Activated CD4-positive, alpha-beta T cell treated with anti-CD3 and anti-CD28 coated beads for 24 hours (primary cell): ENCODE measurements at places on chromosomes 7 and 10.

DNA sequence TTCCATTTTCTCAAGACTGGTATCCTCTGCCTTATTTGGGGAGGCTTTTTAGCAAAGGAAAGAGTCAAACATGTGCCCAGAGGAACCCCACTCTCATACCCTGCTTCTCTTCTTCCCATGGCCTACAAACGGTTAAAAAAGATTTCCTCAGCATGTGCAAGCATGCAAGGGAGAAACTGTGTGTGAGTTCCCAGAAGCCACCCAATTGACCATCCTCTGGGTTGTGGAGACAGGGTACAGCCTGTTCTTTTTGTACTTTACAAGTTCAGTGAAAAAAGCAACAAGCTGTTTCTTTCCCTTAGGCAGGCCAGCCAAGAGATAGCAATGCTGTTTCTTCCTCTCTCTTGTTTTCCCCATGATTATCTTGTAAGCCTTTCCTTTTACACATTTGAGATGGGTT lies 68.8 kb upstream of the MTPN start:
- no peak for DNase-seq

GRCh38 chr7:111486472-111487142 lies 75.7 kb downstream of the IMMP2L start:
- DNase-seq: no peak

DNA sequence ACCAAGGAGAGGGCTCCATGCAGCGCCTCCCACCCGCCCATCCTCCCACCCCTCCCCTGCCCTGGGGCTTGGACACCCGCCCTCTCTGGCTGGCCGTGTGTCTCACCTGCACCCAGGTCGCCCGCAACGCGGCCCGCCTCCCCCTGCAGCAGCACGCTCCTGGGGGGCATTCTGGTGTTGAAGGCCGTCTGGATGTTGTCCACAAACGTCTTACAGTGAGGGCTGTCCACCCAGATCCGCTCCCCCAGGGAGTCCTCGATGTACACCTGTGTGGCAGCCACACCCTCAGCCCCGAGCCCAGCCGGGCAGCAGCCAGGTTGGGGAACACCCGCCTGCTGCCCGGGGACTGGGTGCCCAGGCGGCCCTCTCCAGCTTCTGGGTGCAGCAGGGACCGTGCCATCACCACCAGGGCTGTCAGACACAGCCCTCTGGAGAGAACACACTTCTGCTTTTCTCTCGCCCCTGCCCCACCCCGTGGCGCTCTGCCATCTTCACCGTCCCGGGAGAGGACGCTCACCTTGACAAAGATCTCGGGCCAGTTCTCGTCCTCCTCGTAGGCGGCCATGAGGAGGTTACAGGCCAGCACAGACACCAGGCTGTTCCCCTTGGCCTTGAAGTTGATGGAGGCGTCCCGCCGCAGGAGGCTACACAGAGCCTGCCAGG lies 4.7 kb downstream of the INTS1 start:
- no peak for DNase-seq

- no peak for DNase-seq
These were observed 52.9 kb downstream of the LYZL2 start for GRCh38 chr10:30576641-30577040.

DNA sequence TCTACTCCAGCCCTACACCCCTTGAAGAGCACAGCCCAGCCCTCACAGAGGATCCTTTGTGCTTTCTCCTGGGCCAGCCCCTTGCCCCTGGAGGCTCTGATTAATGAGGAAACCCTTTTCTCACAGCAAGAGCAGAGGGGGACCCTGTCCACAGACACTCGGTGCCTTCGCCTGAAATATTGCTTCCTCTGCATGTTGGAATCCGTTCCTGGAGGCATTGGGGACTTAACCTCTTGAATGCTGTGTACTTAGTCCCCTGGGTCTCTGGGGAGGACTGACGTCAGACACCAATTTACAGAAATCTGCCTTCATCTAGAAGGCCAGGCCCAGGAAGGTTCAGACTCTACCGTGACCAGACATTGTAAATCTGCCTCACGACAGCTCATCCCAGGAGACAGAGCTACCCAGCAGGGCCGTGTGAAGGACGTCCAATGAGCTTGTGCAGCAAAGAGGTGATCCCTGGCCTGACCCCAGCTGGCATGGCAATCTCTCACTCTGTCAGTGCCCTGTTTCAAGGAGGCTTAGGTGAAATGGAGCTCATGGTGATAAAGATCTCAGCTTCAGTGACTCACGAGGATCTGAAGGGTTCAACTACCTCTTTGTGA lies 8.1 kb upstream of the TMEM72 start:
- no peak for DNase-seq

GRCh38 chr10:131198401-131198800 lies 113.1 kb downstream of the TCERG1L start:
- DNase-seq: no peak

DNA sequence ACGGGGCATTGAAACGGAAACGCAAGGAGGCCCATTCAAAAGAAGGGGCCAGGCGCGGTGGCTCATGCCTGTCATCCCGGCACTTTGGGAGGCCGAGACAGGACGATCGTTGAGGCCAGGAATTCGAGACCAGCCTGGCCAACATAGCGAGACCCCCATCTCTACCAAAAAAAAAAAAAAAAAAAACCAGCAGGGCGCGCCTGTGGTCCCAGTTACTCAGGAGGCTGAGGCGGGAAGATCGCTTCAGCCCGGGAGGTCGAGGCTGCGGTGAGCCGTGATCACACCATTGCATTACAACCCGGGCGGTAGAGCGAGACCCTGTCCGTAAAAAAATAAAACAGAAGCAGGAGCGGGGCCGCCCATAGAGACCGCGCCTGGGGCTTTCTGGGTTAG lies 396 bp downstream of the PSMG3 start:
- DNase-seq: no peak

GRCh38 chr10:43846187-43846680 lies 197.6 kb upstream of the ZNF32 start:
- peak; percentile 26 for DNase-seq

DNA sequence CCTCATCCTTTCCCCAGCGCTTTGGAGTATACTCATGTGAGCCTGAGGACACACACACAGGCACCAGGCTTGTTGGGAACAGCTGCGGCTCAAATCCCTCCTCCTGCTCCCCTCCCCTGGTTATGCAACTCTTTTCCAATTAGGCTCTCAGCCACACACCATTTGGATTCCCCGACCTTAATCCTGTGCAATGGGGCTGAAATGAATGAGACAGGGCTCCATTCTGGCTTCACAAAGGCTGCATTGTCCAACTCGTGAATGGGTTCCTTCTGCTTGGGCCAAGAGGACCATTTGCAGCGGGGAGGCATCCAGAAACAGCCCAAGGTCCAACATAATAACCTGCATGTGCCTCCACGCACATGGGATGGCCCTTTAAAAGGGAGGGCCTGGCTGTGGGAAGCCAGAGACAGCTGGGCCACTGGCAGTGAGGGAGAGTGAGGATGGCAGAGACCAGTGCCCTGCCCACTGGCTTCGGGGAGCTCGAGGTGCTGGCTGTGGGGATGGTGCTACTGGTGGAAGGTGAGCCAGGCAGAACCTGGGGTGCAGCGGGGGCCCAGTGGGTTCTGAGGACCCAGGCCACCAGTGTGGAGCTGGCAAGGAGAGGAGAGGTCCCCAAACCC lies at the start of gene RGR:
Gene RGR (plus strand): TSS at position 403 of the 620 bp plus-strand sequence. CDS start 38 bp downstream, at position 441.
- DNase-seq: no peak

- no peak for DNase-seq
These were observed 272.7 kb downstream of the RPS24 start for GRCh38 chr10:78306358-78306757.

GRCh38 chr10:12862459-12862858 lies 139.1 kb downstream of the CCDC3 start:
- DNase-seq: no peak

DNA sequence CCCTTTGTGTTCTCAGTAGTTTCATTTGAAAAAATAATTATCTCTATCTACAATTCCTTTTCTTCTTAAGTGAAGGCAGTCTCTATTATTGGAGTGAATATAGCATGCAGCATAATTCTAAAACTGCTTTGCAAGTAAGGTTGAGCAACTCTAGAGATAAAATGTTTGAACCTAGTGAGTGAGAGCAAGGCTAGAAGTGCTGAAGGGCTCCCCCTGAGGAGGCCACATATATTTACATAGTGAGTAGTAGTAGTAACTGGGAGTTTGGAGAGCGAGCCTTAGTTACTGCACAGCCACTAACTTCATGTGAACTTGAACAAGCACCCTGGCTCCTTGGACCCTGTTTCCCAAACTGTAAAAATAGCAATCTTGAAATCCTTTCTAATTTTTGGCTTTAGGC lies 141.5 kb upstream of the DKK1 start:
- no peak for DNase-seq

GRCh38 chr10:86769991-86770390 lies 13.6 kb downstream of the BMPR1A start:
- no peak for DNase-seq

GRCh38 chr7:16926283-16926682 lies 44.5 kb upstream of the AGR3 start:
- DNase-seq: no peak
